Smooth muscle cell of the umbilical artery (primary cell): ENCODE measurements at places on chromosomes 6 and 20. TPM values are rescaled to one million over a fixed set of nuclear protein-coding genes. Genes with fewer than 3 reads are reported as not detected.

Gene ADGB
- total RNA-seq, result under 0.01 TPM in 1 of 2 replicates, not detected in the other

Gene MOCS1
- total RNA-seq, result 11.0 and 14.3 TPM in 2 replicates

Gene OPRM1
- total RNA-seq, result not detected in 2 replicates

Gene ZNF311
- total RNA-seq, result 1.1 and 1.5 TPM in 2 replicates

Gene CASP8AP2
- total RNA-seq, result 11.3 and 18.3 TPM in 2 replicates

Gene TREM1
- 0.42 and 5.3 TPM in 2 replicates for total RNA-seq

Gene STX11
- total RNA-seq, result 0.59 and 1.2 TPM in 2 replicates

Gene CTCFL
- not detected in 2 replicates for total RNA-seq

Gene ZNF831
- not detected in 2 replicates for total RNA-seq

Gene TNXB
- 0.89 and 1.7 TPM in 2 replicates for total RNA-seq

Gene BPIFB2
- total RNA-seq, result not detected in 2 replicates

Gene PLG
- not detected in 2 replicates for total RNA-seq

Gene EDN3
- not detected in 2 replicates for total RNA-seq

Gene HLA-DQB1
- total RNA-seq, result not detected in 2 replicates

Gene CCM2L
- not detected in 2 replicates for total RNA-seq

Gene KHDRBS2
- not detected in 2 replicates for total RNA-seq

Gene BTBD3
- total RNA-seq, result 14.8 and 26.8 TPM in 2 replicates

Gene KIAA1755
- total RNA-seq, result 0.65 and 1.5 TPM in 2 replicates

Gene LIN28B
- total RNA-seq, result 0.05 TPM in 1 of 2 replicates, not detected in the other

Gene ZNF337
- 17.8 and 23.9 TPM in 2 replicates for total RNA-seq

Gene RRAGD
- 0.37 and 0.59 TPM in 2 replicates for total RNA-seq

Gene RPN2
- 530 and 602 TPM in 2 replicates for total RNA-seq

Gene GFRA4
- total RNA-seq, result not detected in 2 replicates

Gene SLC26A8
- total RNA-seq, result 0.05 TPM in 1 of 2 replicates, not detected in the other
